ENCODE measurements at places on chromosomes 13 and 19. TPM values are rescaled to one million over a fixed set of nuclear protein-coding genes. Genes with fewer than 3 reads are reported as not detected.

Gene PPP1R13L
- 8.1 TPM for polyA plus RNA-seq

Gene ZNF497
- polyA plus RNA-seq: 4.0 TPM

Gene RLN3
- polyA plus RNA-seq: not detected

Gene SIGLEC14
- 0.91 TPM for polyA plus RNA-seq

Gene ZSCAN4
- polyA plus RNA-seq: not detected

Gene IRS2
- 11.8 TPM for polyA plus RNA-seq

Gene C5AR1
- 4.6 TPM for polyA plus RNA-seq

Gene ZNF675
- polyA plus RNA-seq: 14.8 TPM

Gene TMC4
- polyA plus RNA-seq: 34.8 TPM

Gene SLC25A41
- 0.33 TPM for polyA plus RNA-seq

Gene ZIK1
- 16.3 TPM for polyA plus RNA-seq

Gene PALM
- 82.5 TPM for polyA plus RNA-seq

Gene KDM4B
- polyA plus RNA-seq: 20.1 TPM

Gene TM9SF2
- 242 TPM for polyA plus RNA-seq

Gene FCER2
- 0.17 TPM for polyA plus RNA-seq

Gene TEX26
- 2.0 TPM for polyA plus RNA-seq

Gene PSG5
- not detected for polyA plus RNA-seq

Gene FCAR
- polyA plus RNA-seq: 0.30 TPM

Gene SIGLEC5
- 0.53 TPM for polyA plus RNA-seq

Gene C19orf38
- 1.5 TPM for polyA plus RNA-seq

Gene TFDP1
- 92.4 TPM for polyA plus RNA-seq

Gene SLC10A2
- 0.34 TPM for polyA plus RNA-seq

Gene DHDH
- 6.9 TPM for polyA plus RNA-seq

Gene CEACAM16
- polyA plus RNA-seq: not detected

Gene LIM2
- polyA plus RNA-seq: 0.24 TPM

Gene RNF225
- polyA plus RNA-seq: not detected

Gene ZNF383
- 11.4 TPM for polyA plus RNA-seq

Gene SPRY2
- 70.9 TPM for polyA plus RNA-seq

Gene OR4F17
- not detected for polyA plus RNA-seq
